ENCODE measurements at places on chromosomes 5 and 9.

DNA sequence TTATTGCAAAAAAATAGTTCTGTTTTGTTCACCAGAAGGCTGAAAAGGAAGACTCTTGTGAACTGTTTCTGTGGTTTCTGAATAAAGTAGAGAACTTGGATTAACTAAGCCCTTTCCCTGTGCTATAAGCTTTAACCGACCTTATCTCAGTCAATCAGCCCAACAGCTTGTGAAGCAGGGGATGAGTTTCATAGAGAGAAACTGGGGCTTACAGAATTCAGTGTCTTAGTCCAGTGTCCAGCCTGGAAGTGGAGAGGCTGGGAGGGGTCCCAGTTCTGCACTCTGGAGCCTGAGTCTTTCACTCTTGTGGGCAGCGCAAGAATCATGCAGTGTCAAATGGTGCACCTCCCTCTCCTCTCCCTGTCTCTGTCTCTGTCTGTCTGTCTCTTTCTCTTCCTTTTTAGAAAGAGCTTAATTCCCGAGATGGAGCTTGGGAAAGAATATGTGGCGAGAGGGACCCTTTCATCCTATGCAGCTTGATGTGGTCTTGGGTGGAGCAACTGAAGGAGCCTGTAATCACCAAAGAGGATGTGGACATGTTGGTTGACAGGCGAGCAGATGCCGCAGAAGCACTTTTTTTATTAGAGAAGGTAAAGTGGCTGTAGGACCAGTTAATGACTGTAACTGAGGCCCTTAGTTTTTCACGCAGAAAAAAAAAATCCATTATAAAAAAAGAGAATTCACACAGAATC is 17.0 kb downstream of the PTPDC1 start:
- DNase-seq: no peak

DNA sequence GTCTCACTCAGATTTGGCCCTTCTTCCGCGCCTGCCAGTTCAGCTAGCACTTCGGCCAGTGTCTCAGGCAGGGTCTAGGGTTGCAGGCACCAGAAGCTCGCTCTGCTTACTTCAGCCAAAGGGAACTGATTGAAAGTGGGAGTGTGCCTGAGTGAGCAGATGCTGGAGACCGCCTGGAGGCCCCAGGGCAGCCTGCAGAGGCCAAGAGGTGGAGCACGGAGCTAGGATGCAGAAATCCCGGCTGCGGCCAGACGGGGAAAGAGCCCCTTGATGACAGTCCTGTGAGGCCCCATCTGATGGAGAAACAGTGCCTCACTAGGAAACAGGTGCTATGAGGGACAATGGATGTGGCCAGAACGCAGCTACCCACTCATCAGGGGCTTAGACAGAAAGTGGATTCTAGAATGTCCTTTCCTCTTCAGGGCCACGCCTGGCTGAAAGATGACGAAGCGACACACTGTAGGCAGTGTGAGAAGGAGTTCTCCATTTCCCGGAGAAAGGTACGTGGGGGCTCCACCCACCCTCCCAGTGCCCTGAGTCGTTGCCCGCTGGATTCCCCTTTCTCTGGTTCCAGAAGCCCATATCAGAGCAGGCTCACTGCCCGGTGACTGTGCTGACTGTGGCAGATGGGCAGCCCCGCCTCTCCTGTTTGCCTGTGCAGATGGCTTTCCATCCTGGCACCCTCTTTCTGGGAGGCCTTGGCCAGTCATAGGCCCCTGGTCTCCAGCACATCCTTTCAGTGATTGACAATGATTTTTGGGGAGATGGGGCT is 16.1 kb downstream of the HNRNPH1 start:
- DNase-seq: no peak

GRCh38 chr9:20028192-20028848 is 239.5 kb upstream of the SLC24A2 start:
- no peak for DNase-seq

- no peak for DNase-seq
Observed at GRCh38 chr5:59330680-59331079, 562.8 kb downstream of the PDE4D start.

DNA sequence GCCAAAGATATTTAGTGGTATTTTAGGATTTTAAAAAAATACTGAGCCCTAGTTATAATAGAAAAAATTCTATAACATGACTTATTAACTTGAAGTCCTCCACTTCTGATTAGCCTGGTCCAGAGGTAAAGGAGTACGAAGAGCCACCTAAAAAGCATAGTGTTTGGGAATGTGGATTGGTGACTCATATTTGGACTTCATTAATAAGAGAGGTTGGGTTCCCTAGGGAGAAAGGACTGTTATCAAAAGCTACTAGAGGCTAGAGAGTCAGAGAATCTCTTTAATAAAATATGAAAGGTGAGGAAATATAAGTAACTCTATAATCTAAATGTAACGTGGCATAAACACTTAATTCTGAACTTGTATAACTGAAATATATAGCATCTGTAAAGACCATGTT is 180.7 kb upstream of the TARS1 start:
- DNase-seq: no peak

- no peak for DNase-seq
Observed at GRCh38 chr9:15837079-15837679, 284.3 kb downstream of the CCDC171 start.

DNA sequence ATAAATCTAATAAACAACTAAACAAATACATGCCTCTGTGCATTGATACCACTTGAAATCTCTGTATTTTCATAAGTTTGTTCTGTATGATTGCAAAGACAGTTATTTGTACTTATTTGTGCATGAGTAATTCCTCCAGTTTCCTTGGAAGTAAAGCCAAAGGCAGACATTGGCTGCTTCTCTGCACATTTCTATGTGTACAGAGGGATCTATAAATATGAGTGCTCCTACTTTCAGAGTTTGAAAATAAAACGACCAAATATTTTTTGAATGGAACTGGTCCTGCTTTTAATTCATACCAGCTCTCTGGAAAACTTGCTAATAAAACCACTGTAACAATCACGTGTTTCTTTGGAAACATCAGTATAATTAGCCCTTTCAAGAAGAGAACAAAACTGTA is 306.5 kb downstream of the MAN2A1 start:
- DNase-seq: no peak

- DNase-seq: no peak
Observed at GRCh38 chr9:92057226-92057625, 58.0 kb downstream of the SPTLC1 start.

DNA sequence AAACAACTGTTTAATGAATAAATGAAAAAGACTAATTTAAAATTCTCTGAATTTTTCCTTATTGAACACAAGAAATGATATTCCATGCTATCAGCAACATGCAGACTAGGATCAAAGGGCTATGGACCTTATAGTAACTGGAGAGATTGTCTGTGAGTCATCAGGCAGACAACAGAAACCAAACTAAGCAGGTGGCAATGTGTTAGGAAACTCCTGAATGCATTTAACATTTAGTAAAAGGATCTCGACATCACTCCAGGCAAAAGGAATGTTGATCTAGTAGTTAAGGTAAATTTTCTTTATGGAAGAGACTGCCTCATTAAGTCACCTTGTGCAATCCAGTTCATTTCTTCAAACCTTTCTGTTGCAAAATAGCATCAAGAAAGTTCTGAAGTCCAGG is 58.4 kb downstream of the ARL15 start:
- no peak for DNase-seq

DNA sequence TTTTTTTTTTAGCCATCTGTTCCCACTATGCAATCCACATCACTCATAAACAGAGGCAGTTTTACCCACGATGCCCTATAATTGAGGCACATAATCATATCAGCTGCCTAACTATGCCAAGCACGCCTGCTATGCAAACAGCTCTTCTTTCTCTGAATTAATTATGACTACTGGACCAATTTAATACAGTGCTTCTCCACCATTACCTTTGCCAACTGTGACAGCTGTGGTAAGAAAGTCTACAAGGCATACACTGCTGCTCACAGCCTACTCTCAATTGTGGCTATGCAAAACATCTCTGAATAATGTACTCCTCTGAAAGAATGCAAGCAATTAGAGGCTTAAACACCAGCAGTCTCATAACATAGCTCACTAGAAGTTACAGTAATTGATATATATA is 97.1 kb downstream of the DTWD2 start:
- no peak for DNase-seq

DNA sequence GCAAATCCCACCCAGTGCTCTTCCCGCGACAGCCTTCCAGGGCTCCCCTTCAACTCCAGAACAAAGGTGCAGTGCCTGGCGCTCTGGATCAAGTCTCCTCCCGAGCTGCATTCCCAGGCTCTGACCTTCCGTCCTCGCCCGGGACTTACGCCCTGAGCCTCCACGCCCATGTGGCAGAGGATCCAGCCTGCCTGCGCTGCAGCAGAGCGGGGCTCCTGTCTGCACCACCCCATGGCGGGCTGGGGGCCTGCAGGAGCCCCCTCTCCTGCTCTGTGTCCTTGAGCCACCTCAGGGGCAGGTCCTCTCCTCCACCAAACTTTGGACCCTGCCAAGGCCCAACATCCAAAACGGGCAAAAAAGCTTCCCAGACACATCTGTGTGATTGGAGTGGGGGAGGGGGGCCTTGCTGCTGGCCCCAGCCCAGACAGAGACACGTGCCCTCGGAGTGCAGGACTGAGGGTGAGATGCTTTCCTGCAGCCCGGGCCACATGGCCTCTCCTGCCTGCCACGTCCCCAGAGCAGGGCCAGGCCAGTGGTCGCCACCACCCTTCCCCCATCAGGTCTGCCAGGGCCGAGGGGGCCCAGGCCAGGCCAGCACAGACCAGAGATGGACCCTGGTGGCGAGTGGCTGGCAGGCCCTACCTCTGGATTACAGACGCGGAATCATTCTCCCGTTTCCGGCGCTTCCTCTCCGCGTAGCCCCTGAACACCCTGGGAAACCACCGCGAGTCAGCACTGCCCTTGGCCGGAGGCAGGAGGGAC is 4.4 kb downstream of the NSMF start:
- DNase-seq: no peak

DNA sequence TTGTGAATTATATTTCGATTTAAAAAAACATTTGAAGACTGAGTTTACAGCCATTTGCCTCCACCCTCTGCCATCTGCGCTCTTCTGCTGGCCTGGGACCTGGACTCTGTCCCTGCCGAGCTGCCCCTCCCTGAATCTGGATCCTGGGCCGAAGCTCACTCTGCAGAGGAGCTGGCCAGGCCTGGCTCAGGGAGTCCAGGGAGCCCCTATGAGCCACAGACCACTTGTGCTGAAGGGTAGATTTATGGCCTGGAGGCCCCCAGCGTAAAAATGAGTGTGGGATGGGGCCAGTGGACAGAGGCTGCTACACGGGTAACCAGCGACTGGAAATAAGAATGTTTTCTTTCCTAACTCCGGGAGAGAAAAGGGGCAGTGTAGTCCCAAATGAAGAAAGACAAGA is 129.8 kb downstream of the FGF18 start:
- DNase-seq: no peak

GRCh38 chr9:35696520-35697215 is 6.9 kb upstream of the TPM2 start:
- DNase-seq: peak; percentile 15

DNA sequence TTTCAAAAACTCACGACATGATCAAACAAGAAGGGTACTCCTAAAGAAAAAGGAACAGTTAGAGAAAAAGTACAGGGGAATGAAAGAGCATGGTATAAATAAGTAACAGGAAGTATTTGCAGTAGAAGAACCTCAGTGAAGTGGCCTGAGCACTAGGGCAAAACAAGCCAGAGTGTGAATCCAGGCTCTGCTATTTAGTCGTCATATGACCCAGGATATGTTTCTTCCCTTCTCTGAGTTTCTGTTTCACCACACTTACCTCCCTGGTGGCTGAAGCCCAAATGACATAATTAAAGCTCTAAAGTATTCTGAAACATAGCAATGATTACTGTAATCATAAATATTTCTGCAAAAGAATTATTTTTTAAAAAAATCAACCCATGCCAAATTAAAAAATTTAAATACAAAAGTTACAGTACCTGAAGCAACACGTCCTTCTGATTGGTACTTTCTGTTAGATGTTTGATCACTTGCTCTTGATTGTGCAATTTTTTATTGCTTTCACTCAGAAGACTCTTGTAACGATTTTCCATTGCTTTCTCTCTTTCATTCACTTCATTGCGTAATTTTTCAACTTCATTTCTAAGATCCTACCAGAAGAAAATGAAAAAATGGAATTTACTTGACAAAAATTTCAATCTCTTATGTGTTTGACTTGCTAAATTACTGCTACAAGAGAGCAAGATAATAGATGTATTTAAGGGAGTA is 88.9 kb downstream of the CDK5RAP2 start:
- DNase-seq: no peak

DNA sequence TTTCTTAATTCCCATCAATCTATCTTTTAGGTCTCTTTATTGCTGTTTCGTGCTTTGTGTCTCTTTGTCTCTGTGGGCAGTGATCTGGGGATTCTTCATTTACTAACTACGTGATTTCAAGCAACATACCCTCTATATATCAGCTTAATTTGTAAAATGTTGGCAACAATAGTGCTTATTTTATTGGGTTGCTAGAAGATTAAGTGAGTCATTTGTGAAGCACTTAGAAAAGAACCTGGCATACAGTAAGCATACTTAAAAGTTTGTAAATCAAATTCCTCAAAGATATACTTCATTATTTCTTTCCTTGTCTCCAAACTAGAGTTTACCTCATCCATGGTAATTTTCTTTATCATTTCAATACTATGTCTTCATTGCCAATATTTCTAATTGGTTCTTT is 669.7 kb downstream of the MAT2B start:
- no peak for DNase-seq

GRCh38 chr9:116628716-116629115 is 58.4 kb upstream of the TRIM32 start:
- DNase-seq: no peak

DNA sequence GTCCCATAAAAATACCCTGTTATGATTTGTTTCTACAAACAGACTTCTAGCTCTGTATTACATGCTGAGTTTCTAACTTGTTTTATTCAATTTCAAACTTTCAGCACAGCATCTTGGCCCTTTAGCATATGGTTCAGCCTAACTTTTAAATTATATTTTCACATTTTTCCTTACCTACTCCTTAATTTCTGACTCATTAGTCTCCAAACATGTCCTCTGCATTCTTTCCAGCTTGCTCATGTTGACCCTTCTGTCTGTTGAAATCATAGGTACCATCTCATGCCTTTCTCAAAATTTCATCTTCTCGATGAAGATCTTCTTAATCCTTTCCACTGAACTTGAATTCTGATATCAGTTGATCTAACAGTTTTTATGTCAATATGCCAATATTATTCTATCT is 200.9 kb upstream of the RIOK2 start:
- no peak for DNase-seq

DNA sequence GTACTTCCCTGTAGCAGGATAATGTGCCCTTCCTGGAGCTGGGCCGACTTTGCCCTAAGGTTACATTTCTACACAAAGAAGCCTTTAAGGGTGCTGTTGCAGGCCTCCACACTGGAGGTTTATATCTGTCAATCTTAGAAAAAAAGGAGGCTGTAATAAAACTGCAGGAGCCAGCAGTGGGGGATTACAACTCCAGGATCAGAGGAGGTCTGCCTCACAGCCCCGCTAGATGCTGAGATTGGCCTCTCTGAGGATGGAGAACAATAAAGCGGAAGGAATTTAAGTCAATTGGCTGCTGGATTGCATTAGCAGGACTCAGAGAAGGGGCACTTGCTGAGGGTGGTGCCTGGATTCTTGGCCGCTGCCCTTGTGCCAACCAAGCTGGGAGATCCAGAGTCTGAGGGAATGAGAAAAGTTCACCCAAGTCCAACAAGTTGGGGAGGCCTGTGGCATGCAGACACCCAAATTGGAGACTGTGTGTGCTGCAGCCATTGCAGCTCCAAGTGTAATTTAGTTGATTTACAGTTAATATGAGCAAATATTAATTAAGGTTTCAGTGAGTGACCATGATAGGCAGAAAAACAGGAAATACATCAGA is 99.0 kb upstream of the SSBP2 start:
- no peak for DNase-seq

Measured in stimulated activated CD8-positive, alpha-beta memory T cell treated with anti-CD3 and anti-CD28 coated beads, Interleukin-4, amount 100 ng/mL, for 1 hour (primary cell).